ENCODE measurements at places on chromosomes 3 and 15.

DNA sequence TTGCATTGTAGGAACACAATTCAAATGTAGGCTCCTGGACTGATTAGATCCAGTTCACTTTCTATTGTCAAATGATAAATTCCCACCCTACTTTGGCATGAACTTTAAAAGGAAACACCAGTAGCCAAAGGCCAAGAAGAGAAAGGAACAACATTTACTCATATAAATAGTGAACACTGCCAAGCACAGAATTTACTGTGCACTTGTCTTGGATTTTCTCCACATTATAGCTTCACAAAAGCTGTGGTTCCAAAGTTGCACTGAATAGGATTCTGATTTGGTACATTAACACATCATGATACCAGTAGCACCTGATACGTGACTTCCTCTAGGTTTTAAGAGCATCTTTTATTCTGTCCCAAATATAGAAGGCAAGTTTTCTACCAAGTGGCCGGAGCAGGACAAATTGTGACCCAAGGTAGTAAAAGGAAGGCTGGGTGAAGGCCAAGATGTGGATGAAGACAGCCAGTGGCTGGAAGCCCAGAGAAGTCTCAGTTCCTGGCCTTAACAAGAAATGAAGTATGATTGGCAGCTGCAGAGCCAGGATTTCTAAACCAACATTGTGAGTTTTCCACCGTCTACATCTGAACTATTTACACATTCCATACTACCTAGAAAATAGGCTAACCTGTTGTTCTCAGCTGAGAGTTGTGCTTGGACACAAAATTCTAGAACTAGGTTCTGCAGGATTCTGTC is 206.7 kb downstream of the THRB start:
- no peak for DNase-seq

DNA sequence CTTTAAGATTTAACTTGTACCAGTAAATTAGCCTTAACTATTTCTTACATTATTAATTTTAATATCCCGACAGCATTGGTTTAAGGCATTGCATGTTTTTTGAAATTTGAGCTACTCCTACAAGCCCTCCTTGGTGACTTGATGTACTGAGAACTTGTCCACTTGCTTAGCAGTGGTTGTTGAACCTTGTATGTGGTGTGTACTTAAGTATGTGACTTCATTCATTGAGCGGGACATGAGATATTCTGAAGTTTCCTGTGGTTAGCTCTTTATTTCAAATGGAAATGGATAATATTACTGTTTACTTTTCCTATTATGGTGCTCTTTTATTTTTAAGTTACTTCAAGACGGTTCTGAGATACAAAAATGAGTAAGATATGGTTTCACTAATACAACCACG is 3.6 kb upstream of the COL6A5 start:
- DNase-seq: no peak

DNA sequence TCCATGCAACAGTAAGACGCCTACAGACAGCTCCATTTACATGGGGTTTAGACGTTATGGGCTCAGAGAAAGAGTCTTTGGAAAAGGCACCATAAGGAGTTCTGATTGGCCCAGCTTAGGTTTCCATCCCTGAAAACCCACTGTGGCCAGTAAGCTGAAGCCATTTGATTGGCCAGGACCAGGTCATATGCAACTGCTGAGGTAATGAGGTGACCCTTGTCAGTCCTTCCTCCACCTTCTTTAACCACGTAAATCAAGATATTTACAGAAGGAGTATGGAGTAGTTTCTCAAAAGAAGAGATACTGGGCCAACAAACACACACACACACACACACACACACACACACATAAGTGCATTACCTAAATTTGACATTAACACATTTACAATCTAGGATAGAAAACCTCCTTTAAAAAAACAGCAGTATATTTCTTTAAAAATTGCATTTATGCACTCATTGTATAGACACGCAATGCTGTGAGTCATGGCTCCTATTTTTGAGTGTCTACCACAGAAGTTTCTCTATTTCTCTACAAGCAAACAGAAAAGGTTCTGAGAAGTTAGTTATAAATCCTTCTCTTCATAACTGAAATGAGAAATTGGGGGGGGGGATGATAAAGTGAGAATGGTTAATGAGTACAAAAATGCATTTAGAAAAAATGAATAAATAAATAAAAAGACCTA is 16.3 kb upstream of the MB21D2 start:
- no peak for DNase-seq

GRCh38 chr3:50603261-50604109 is 8.1 kb downstream of the CISH start:
- DNase-seq: no peak

DNA sequence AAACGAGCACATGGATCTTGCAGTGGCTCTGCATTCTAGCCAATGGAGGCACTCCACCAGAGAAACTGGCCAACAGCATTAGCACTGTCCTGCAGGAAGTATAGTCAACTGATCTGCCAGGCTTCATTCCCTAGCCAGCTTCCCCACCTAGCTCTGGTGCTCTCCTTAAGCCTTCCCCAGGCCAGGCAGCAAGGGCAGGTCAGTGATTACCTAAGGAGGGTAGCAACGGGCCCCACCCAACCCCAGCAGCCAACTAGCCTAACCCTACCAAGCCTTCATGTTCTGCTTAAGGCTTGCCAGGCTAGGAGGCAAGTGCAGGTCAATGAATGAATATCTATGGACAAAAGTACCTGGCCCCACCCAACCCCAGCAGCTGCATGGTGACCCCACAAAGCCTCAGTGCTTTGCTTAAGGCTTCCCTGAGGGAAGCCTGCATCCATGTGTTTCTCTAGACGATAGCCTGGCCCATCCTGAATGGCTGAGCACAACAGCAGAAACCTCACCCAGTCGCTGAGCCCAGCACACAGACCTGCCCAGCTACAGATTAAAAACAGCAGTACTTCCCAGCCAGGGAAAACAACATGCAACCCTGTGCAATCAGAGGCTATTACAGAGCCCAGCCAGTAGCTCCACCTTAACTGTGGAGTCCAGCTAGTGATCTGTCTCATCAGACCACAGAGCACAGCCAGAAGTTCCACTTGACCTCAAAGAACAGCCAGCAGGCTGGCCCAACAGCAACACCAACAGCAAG is 28.5 kb downstream of the THBS1 start:
- no peak for DNase-seq

DNA sequence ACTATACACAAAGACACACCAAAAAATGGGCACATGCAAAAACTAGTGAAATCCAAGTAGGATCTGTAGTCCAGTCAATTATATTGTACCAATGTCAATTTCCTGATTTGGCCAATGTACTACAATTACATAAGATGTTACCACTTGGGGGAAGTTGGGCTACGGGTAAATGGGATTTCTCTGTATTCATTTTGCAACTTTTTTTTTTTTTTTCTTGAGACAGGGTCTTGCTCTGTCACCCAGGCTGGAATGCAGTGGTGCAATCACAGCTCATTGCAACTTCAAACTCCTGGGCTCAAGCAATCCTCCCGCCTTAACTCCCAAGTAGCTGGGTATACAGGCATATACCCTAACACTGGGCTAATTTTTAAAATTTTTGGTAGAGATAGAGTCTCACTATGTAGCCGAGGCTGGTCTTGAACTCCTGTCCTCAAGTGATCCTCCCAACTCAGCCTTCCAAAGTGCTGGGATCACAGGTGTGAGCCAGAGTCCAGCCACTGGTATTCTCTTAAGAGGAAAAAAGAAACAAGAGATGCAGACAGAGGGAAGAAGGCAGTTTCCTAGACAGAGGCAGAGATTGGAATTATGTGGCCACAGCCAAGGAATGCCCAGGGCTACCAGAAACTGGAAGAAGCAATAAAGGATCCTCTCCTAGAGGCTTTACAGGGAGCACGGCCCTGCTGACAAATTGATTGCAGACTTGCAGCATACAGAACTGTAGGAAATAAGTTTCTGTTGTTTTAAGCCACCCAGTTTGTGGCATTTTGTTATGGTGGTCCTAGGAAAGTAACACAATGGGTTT is 33.3 kb downstream of the TFDP2 start:
- DNase-seq: no peak

- DNase-seq: no peak
Observed at GRCh38 chr15:49387471-49387870, 35.6 kb upstream of the FGF7 start.

DNA sequence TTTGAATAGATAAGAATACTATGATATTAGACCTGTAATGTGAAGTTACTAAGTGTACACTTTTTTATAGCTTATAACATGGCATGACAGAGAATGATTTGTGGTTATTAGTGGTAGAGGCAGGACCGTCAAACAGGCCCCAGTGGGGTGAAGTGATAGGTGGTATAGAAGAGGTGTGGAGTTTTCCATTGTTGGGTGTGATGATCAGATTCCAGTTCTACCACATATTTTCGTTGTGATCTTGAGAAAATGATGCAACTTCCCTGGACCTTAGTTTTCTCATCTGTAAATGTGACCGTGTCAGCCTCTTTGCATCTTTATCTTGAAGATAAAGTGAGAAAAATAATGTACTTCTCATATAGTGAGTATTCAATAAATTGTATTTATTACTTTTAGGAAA is 30.3 kb upstream of the UTS2B start:
- DNase-seq: no peak

GRCh38 chr3:99659032-99659431 is 20.6 kb downstream of the COL8A1 start:
- DNase-seq: no peak

Data from effector memory CD8-positive, alpha-beta T cell (primary cell).